Spleen (tissue), 13 donors: ENCODE measurements at places on chromosomes 2 and 18. TPM values are rescaled to one million over a fixed set of nuclear protein-coding genes. Genes with fewer than 3 reads are reported as not detected.
A peak's percentile ranks its signal among the peaks of the same experiment; 100 is the strongest.

GRCh38 chr2:182814804-182815203 lies 51.6 kb downstream of the FRZB start:
- H3K4me3 ChIP-seq = no peak overlapping the region
- H3K27ac ChIP-seq = no peak overlapping the region
- H3K4me1 ChIP-seq = no peaks in the 10 kb centered on the region
- H3K36me3 ChIP-seq = no peaks in the 10 kb centered on the region

DNA sequence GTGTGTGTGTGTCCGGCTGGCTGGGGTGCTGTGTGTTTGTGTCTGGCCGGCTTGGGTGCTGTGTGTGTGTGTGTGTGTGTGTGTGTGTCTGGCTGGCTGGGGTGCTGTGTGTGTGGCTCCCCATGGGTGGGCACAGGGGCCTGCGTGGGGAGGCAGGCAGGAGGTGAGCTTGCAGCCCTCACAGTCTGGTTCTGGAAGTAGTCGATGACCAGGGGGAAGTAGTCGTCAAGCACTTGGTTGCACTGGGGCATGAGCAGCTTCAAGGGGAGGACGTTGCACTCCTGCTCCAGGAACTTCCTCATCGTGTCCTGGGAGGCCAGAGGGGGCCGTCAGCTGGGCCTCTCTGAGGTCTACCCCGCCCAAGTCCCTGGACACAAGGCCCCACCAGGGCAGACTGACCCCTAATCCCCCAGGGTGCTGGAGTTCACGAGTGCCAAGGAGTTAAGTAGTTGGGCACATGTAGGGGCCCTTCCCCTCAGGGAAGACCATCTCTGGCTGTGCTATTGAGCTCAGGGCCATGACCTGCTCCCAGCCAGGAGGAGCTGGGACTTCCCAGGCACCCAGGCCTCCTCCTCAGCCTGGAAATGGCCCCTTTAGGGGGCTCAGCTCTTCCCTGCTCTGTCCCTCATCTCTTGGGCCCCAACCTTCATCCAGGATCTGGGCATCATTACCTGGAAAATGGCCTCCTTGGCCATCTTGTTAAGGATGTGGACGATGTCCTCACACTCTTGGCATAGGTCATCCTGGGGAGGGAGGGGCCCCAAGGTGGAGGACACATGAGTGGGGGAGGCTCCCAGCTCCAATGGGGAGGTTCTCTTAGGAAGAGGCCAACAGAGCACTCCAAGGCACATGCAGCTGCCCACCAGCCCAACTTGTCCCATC lies 1.3 kb downstream of the SFTPB start:
- no peak overlapping the region for H3K4me3 ChIP-seq
- no peak overlapping the region for H3K27ac ChIP-seq
- H3K36me3 ChIP-seq = no peaks in the 10 kb centered on the region
- H3K4me1 ChIP-seq = peaks cover 25% of the 10 kb centered on the region
- DNase-seq = no peak

- DNase-seq = no peak
- no peak overlapping the region for H3K27ac ChIP-seq
- peaks cover 18% of the 10 kb centered on the region for H3K4me1 ChIP-seq
- H3K36me3 ChIP-seq = no peaks in the 10 kb centered on the region
- H3K27me3 ChIP-seq = no peaks in the 10 kb centered on the region
- no peak overlapping the region for H3K4me3 ChIP-seq
These were observed 97.9 kb upstream of the CYRIA start for GRCh38 chr2:16763493-16763899.

DNA sequence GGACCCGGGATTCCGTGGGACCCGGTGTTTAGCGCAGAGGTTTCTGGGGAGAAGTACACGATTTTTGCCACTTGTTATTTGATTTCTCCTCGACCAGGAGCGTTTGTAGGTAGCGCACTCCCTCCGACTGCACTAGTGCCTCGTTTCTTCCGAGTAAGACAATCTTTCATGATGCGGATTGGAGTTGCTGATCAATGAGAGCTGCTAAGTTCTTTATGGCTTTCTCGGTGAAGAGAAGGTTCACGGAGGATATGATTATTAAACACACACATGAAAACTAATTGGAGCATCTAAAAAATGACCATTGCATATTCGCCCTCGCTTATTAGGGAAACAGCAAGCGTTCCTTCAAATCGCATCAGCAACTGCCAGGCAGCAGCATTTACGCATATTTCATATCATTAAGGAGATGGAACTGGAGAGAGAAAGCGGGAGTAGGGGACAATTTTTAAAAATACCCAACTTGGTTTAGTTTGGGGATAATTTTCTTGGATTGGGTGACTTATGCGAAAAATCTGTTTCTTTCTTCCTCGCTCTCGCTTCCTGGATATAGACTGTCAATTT lies 616 bp downstream of the EML6 start:
- peaks cover 30% of the 10 kb centered on the region for H3K4me1 ChIP-seq
- peak overlapping the region; percentile 89 for H3K4me3 ChIP-seq
- DNase-seq = no peak
- H3K27ac ChIP-seq = peak overlapping the region; percentile 67
- no peaks in the 10 kb centered on the region for H3K36me3 ChIP-seq

DNA sequence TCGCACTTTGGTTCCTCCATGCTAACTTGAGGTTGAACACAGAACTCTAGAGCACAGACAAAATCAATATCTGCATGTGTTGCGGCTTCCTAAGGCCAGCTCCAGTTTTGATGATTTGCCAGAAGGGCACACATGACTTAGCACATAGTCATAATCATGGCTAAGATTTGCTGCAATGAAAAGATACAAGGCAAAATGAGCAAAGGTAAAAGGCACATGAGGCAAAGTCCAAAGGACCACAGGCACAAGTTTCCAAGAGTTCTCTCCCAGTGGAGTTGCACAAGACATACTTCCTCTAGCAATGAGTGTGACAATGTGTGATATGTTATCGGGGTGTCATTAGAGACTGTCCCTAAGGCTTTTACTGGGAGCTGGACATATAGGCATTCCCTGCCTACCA lies 24.2 kb upstream of the CXXC1 start:
- H3K27me3 ChIP-seq = no peaks in the 10 kb centered on the region
- DNase-seq = no peak
- peaks cover 47% of the 10 kb centered on the region for H3K4me1 ChIP-seq
- H3K36me3 ChIP-seq = no peaks in the 10 kb centered on the region
- no peak overlapping the region for H3K27ac ChIP-seq

- no peak overlapping the region for H3K27ac ChIP-seq
- H3K4me3 ChIP-seq = no peak overlapping the region
- no peaks in the 10 kb centered on the region for H3K4me1 ChIP-seq
- DNase-seq = no peak
These were observed 150.4 kb upstream of the GAREM1 start for GRCh38 chr18:32621034-32621433.

The EIF4E2 gene
- total RNA-seq = 39.8 TPM
